ENCODE measurements at places on chromosomes 1 and 21. TPM values are rescaled to one million over a fixed set of nuclear protein-coding genes. Genes with fewer than 3 reads are reported as not detected.

DNA sequence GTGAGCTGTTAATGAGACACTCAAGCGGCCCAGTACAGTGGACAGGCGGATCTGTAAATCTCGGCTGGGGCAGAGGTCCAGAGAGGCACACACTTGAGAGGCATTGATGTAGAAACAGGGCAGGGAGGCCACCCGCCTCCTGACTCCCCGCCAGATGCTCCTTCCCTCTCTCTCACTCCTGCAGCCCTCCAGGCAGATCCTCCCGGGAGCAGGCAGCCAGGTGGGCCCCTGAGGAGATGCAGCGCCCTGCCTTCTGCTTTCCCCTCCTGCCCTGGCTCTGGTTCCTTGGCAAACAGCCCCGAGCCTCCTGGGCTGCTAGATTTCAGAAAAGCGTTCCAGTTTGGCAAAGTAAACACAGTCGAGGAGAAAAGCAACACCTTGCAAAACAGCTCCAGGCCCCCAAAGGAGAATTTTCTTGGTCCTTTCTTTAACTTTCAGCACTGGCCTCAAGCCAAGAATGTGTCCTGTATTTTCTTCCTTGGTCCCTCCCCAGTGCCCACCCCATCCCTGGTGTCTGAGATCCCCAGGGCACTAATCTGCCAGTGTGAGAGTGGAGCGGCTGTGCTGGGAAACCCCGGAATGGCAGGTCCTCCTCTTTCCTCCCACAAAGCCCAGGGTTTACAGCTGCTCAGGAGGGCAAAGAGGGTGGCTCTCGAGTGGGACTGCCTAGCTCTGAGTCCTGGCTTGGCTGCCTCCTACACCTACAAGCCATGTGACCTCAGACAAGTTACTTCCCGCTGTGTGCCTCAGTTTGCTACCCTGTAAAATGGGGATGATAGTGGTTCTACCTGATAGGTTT, 29.4 kb upstream of the IFNLR1 start:
- DNase-seq, result no peak

DNA sequence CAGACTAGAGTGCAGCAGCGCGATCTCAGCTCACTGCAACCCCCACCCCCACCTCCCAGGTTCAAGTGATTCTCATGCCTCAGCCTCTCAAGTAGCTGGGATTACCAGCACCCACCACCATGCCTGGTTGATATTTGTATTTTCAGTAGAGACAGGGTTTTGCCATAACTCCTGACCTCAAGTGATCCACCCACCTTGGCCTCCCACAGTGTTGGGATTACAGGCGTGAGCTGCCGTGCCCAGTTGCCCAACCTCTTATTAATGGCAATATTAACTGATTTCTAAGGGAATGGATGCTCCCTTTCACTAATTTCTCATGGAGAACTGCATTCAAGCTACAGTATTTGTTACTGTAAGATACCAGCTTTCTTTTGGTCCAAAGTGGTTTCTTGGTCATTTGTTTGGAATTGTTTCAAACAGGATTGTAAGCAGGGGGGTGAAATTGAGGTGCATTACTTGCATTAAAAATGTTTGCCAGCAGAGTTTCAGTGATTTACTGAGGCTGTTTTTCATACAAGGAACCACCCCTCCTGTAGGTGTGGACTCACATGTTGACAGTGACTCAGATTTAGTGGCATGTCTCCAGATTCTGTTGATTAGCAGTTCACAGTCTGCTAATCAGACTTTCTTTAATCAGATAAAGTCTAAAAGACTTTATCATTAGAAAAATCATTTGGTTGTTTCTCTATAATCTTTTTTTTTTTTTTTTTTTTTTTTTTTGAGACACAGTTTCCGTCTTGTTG, 3.9 kb upstream of the TGFBR3 start:
- DNase-seq, result no peak

- no peak for DNase-seq
Observed at GRCh38 chr1:153210206-153210605, 7.0 kb downstream of the LELP1 start.

DNA sequence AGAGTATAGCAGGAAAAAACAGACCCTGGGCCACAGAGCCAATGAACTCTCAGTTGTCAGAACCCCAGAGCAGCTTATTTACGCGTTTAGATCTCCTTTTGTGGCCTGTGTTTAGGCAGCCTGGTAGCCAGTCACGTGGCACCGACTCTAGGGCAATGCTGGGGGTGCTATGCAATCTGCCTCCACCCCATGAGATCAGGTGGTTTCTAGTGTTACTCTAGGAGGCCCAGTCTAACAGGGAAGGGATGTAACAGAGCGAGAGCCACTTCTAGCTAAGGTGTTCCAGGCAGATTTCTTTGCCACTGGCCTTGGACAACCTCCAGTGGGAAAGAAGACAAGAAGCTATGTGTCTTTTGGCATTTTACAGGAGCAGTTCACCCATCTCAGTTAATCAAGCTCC, 12.0 kb upstream of the A3GALT2 start:
- no peak for DNase-seq

DNA sequence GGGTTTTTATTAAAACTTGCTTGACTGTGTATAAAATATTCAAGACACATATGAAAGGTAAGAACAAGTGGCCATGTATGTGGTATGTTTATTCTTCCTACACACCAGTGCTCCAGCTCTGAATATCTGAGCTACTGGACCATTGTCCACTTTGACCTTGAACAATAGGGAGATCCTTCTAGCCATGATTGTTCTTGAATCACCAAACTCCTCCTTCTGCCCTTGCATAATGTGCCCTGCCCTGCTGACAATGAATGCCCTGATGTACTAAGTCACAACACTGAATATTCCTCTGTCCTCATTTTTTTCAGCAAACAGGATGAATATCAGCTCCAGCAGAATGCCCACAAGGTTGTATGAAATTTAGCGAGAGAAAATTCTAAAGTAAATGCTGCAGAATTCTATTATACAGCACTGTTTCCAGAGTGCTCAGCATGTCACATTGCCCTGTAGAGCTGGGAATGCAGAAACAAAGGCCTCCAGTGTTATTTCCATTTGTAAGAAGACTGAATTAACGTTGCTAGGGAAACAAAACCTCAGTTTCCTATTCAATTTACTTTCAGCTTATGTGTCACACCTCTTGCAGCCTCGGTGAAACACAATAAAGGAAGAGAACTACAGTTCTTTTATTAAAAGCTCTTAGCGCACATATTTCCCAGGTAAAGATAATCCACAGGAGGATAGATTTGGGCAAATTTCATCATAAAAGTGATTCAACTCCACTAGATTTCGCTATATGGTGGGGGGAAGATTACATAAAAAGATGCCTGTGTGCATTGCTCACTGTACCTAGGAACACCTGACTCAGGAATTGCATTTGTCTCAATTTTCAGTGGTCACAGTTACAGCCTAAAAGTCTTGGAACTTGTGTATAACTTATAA, 187.4 kb upstream of the ATP1B1 start:
- DNase-seq, result no peak

GRCh38 chr1:156283521-156283920, 604 bp upstream of the TMEM79 start:
- no peak for DNase-seq

DNA sequence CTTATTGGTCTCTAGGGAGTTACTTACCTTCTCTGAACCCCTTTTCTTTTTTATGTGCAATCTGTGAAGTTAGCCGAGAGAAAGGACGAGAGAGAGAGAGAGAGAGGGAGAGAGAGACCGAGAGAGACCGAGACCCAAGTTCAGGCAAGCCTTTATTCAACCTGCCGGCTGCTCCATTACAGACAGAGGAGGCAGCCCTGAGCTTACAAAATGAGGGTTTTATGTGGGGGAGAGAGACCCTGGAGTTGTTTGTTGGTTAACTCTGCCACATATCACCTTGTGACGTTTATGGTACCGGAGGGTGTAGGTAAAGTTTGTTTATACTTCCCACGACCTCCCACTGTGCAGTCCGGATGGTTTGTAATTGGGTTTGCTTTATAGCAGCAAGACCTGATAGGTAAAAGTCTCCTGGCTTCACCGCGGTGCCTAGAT, 1.5 kb upstream of the MCOLN3 start:
- no peak for DNase-seq

DNA sequence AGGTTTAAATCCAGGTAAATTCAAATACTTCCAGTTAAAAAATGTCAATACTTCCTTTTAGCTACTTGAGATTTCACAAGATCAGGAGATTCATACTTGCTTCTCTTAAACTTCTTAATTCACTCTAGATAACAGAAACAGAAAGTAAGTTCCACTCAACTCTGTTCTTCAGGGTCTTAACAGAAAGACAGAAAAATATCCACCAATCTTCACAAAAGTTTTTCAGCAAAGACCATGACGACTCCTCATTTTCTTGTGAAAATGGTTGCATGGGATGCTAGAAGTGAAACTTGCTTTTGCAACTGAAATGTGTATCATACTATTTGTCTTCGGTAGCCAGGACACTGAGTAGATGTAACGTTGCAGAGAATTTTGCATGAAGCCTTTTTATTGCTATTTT, 12.3 kb upstream of the LRRC8C start:
- no peak for DNase-seq

GRCh38 chr1:214688891-214689290, 85.9 kb downstream of the CENPF start:
- no peak for DNase-seq

- DNase-seq, result no peak
Observed at GRCh38 chr1:10651389-10651766, 145.1 kb downstream of the CASZ1 start.

DNA sequence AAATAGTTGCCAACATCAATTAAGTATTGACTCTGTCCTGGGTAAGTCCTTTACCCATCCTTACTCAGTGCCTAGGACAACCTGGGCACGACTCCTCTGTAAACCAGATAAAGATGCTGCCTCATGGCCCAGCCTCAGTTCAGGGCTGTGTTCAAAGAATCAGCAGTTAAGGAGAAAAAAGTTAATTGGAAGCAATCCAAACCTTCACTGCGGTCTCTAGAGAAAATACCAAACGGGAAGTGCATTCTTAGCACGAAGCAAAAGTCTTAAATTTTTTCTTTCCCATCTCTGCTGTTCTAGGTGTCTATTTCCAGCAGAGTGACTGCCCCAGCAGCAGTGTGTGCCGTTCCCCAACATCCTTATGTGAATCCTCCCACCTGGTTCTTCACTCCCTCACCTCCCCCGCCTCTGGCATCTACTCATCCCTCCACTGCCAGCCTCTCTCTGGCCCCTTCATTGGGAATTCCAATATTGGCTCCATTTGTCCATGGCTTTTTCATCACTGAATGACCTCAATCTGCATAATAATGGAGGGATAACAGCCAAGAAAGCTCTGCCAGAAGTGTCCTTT, 23.2 kb downstream of the KANK4 start:
- DNase-seq, result no peak

DNA sequence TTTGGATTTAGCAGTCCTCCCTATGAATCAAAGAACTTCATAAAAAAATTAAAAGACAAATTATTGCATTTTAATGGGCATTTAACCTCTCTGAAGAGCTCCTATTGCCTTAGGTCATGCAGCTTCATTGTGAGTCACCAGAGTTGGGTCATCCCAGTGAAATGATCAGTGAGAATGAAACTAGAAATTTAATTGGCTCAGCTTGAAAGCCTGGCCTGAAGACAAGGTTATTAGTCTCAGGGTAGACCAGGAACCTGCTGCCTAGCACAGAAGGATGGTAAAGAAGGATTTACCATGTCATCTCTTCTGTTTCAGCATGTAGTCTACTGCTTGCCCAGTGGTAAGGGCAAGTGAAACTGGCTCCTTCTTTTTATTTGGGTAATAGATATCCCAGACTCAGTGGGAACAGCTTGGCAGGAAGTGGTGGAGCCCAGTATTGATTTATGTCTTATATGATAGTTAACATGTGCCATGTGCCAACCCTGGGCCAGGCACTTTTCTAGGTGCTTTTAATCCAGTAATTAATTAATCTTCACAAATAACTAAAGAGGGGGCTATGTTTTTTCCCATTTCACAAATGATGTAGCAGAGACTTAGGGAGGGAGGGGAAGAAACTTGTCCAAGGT, 23.6 kb downstream of the LAMC2 start:
- DNase-seq, result no peak

DNA sequence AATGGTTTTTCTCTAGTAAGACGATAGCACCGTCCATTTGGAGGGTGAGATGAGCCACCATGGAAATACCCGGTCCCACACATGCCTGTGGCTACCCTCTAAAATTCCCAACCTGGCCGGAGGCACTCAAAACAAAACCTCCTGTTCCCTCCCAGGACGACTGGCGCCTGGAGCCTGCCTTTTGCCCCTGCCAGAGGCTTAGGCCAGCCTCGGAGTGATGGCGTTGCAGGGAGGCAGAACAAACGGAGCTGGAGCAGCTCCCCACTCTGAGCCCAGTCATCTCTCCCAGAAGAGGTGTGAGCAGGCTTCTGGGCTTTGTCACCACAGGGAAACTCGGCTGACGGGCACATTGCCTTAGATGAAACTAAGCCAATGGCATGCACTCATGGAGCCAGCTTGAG, 213.7 kb upstream of the HOOK1 start:
- no peak for DNase-seq

GRCh38 chr1:156025876-156026275, 5.1 kb upstream of the SSR2 start:
- DNase-seq, result peak; percentile 45

DNA sequence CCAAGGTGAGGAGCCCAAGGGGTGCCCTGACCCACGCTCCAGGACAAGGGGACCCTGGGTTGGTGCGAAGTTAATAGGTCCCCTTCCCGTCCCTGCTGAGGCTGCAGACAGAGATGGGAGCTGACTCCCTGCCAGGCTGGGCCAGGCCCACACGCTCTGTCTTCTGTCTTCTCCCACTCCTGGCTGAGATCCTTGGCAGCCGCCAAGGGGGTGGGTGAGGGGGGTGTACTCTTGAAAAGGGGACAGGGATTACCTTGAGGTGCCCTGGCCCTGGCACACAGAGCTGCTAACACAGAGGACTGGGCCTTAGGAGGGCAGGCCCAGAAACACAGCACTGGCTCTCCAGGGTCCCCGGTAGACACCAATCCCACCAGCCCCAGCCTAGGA, 11.0 kb upstream of the CTRC start:
- DNase-seq, result no peak

GRCh38 chr21:37461479-37461878, 94.9 kb downstream of the DYRK1A start:
- no peak for DNase-seq

Gene BMP8A
- total RNA-seq, result not detected

Gene TGFB2
- total RNA-seq, result 0.75 TPM

Gene IL22RA1
- 2.1 TPM for total RNA-seq

Gene CHODL
- total RNA-seq, result not detected

Gene CELA3B
- not detected for total RNA-seq

Gene C1orf174
- 15.9 TPM for total RNA-seq

Gene ZNF683
- total RNA-seq, result not detected

Gene MROH9
- not detected for total RNA-seq

Gene PAPPA2
- total RNA-seq, result 27.2 TPM

Gene COL8A2
- total RNA-seq, result 0.33 TPM

Gene USH2A
- 0.33 TPM for total RNA-seq
